ENCODE measurements at places on chromosomes 12 and 14.

GRCh38 chr14:68292441-68293215 is 473.0 kb downstream of the RAD51B start:
- no peak for DNase-seq

GRCh38 chr12:5377997-5378592 is 53.8 kb upstream of the NTF3 start:
- no peak for DNase-seq

GRCh38 chr12:127038761-127039160 is 1228.2 kb upstream of the TMEM132C start:
- DNase-seq: no peak

GRCh38 chr12:133202493-133203343 is 21.4 kb downstream of the ZNF268 start:
- DNase-seq: no peak

DNA sequence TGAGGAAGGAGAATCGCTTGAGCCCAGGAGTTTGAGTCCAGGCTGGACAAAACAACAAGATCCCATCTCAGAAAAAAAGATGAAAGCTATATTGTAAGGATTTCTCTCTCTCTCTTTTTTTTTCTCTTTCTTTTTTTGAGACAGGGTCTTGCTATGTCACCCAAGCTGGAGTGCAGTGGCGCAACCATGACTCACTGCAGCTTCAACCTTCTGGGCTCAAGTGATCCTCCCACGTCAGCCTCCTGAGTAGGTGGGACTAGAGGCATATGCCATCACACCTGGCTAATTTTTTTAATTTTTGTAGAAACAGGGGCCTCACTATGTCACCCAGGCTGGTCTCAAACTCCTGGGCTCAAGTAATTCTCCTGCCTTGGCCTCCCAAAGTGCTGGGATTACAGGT is 5.8 kb upstream of the MRPL42 start:
- no peak for DNase-seq

DNA sequence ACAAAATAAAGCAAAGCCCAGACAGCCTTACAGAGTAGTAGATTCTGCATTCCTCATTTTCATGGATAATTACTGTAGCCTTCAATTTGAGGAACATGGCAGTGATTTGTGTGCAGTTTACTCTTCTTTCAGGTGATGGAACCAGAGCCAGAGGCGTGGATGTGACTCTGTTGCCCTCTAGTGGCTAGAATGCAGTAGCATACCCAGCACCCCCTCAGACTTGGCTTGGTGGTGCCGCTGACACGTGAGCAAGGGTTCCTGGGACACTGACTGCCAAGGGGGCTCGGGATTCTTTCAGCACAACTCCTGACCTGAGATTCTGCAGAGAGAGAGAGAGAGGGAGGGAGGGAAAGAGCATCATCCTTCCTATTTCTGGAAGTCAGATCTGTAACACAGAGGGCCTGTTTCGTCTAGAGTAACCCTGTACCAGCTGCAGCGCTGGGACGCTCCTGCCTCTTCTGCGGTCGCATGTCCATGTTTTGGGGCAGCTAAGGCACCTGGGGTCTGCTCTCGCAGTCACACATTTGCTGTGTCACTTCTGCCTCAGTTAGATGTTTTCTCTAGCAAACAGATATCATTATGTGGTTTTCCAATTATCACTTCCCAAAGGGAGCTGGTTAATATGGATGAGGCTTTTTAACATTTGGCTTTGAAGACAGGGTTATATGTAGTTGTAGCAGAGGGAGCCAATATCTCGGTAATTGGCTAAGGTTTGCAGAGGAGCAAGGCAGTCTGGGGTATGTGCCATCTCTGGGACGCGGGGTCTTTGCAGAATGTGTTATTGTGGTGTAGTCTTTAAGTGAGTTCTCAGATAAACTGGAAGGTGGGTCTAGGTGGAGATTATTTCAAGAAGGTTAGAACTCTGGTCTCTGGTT is 428.1 kb downstream of the NRXN3 start:
- DNase-seq: peak; percentile 66

DNA sequence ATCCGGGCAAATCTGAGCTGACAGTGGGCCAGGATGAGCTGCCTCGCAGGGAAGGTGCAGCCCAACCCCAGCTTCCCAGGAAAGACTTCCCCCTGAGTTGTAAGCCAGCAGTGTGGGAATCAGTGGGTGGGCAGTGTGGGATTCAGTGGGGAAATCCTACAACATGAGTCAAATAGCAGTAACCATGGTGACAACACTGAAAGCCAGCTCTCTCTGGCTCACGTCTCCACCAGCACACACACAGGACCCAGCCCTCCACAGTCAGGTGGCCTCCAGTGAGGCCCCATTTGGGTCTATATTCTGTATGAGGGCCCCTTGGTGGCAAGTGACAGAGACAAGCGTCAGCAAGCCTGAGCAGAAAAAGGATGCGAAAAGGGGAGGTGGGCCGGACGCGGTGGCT is 6.0 kb upstream of the LGALS3 start:
- DNase-seq: peak; percentile 89

DNA sequence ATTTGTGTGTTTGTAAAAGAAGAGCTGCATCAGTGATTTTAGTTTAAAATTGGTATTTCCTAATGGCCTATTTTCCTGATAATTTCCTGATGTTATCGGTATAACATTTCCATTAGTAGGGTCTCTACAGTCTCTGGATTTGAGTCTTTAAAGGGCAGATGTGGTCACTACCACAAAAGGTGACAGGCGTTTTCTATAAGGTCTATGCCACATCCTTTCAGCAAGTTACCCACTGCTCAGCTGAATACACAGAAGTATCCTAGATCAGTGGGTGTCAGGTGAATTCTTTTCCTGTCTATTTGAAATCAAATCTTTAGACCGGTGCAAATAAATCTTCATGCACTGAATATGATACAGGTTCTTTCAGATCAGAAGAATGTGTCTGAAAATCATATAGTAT is 90.2 kb downstream of the LIN7A start:
- DNase-seq: no peak

- peak; percentile 63 for DNase-seq
Observed at GRCh38 chr12:131803961-131804521, 24.2 kb upstream of the MMP17 start.

- DNase-seq: no peak
Observed at GRCh38 chr14:95226801-95227200, 69.5 kb upstream of the DICER1 start.

DNA sequence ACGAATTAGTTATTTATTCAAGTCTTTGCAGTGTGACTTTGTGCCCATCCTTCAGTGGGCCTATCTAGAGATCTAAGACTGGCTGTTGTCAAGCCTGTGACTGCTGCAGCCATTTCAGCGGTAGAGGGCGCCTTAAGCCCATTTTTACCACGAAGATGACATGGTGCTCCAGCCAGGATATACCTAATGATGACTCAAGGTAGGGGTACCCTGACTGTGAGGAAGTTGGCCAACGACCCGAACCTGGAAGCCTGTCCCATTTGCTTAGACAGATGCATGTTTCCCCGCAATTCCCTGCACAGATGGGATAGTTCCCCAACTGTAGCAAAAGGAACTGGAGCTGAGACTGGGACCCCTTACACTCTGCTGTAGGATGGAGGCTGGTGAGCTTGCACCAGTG is 41.3 kb downstream of the RAB3IP start:
- DNase-seq: peak; percentile 75

DNA sequence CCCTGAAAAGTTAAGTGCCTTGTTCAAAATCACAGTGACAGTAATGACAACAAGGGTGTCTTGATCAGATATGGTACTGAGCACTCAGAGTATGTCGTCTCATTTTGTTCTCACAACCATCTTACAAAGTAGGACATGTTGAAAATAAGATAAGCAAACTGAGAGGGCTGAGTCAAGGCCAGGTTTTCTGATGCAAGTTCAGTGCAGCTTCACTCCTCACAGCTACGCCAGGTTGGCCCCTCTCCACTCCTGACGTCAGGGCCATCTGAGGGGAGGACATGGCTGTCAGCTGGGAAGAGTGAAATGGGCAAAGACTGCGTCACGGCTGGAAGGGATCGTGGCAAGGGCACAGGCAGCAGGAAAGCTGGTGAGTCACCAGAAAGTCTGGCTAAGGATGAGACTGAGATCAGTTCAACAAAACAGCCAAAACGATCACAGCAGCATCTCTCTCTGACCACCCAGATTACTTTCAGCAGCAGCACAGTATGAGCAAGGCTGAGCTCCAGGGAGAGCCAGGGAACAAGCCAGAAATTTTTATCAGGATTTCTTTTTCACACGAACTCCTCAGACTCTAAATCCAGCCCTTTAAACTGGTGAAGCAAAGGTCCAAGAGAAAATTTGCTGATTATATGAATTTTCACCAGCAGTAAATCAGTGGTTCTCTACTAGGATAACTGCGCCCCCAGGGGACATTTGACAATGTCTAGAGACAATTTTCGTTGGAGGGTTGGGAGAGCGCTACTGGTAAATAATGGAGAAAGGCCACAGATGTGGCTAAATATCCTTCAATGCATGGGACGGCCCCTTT is 297.9 kb upstream of the AMIGO2 start:
- peak; percentile 99 for DNase-seq

- peak; percentile 8 for DNase-seq
Observed at GRCh38 chr12:78864870-78865463, 393 bp downstream of the SYT1 start.

DNA sequence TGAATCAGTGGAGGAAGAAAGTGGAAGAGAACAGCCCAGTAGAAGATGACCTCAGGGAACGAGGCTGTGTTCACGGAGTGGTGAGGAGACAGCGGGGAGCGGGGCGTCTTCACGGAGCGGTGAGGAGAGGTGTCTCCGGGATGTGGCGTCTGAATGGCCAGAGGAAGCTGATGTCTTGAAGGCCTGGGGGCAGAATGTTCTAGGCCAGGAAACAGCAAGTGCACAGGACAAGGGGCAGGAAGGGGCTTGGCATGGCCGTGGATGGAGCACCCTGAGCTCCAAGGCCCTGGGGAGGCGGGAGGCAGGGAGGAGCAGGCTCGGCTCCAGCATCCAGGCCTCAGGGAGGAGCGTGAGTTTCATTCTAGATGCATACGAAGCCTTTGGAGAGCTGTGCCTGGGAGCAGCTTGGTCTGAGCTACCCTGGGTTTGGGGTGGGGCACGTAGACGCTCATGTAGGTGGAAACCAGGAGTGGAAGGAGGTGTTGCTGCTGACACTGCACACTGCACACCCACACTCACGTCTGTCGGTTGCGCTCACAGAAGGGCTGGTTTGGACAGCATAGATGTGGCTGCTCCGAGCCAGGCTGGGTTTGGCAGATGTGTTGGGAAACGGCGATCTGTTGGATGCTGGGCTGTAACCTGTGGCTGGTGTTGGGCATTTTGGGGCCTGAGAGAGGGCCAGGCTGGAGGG is 131.6 kb downstream of the ADGRD1 start:
- no peak for DNase-seq

DNA sequence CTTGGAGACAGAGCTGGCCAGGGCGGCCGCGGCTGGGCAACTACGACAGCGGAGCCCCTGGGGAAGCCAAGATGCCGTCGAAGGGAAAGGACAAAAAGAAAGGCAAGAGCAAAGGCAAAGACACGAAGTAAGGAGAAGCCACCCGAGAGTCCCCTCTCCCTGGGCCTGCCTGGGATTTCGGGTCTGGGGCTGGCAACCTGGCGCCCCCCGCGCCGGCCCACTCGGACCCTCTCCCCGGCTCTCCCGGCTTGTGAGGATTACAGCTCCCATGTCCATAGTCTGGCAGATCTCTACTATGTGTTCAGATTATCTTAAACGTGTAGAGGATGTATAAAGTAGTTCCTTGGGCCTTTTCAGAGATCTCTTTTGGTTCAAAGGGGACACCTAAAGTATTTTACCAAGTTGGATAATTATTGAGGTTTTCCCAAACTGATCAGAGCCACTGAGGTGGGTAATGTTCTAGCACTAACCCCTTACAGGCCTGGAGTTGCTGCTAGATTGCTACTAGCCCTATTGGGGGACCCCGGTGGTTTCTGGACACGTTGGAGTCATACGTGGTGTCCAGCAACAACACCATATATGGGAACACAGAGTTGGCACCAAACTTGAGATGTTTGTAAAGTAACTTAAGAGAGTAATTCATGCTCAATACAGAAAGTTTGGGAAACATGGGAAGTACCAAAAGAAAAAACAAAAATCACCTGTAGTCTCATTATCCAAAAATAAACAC is 424 bp downstream of the BBOF1 start:
- peak; percentile 80 for DNase-seq

DNA sequence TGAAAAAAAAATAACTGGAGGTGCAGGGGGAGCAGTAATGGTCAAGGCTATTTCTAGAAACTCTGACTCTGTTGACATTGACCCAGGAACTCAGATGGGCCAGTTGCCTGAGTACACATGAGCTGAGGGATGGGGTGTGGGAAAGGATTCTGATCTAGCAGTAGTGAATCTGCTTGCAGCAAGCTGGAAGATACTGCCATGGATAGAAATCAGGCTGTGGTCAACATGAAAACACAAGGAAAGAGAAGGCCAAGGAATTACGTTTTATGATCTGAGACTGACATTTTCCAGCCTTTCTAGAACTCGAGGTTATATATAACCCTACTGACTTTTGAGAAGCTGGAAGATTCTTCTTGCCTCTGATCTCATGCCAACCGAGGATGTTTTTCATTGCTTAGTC is 90.0 kb downstream of the ANO6 start:
- no peak for DNase-seq

- DNase-seq: no peak
Observed at GRCh38 chr14:92938235-92938875, 15.4 kb downstream of the CHGA start.

GRCh38 chr12:75259143-75259542 is 49.5 kb upstream of the KCNC2 start:
- DNase-seq: no peak

DNA sequence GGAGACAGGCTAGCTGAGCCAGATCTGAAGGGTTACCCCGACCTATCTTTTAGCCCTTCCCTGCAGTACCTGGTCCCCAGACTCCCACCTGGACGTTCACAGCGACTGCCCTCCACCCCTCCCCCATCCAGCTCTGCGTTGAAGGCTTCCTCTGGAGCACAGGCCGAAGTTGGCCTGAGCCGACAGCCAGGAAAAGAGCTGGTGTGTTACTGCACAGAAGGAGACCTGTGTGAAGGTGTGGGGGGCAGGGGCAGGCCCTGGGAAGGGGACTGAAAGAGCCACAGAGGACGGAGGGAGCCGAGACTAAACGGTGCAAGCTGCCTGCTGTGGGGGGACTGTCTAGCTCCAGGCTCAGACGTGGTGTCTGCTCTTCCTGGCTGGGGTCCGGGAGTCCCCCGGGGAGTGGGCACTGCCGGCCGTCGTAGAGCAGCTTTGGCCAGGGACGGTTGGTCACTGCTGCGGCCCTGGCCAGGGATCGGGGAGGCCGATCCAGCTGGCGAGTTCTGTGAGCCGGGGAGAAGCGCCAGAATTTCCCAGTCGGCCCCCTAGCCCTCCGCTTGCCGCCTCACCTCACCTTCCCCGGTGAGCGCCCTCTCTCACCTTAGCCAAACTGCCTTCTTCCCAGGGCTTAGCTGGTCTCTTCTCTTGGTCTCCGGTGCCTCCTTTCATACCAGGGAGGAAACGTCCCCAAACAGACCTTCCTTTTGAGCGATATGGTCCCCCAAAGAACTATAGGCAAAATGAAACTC is 899 bp upstream of the COL2A1 start:
- no peak for DNase-seq

All from cardiac fibroblast (primary cell).